ENCODE measurements at places on chromosomes 6 and 20.

DNA sequence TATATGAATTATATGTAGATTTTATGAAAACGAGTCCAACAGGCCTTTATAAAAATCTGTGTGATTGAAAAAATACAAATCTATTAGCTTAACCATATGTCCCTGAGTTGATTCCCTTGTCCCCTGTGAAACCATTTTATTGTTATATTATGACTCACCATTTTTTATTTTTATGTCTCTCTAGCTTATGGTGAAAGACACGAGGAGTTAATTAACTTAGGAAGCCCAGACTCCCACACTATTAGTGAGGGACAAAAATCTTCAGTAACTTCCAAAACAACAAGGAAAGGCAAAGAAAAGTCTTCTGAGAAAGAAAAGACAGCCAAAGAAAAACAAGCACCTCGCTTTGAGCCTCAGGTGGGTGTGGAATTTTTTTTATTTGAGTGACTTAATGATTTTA is 183.1 kb downstream of the ADGB start:
- DNase-seq = peak; percentile 11

- no peak for DNase-seq
These were observed 15.0 kb upstream of the RNF8 start for GRCh38 chr6:37338745-37339255.

DNA sequence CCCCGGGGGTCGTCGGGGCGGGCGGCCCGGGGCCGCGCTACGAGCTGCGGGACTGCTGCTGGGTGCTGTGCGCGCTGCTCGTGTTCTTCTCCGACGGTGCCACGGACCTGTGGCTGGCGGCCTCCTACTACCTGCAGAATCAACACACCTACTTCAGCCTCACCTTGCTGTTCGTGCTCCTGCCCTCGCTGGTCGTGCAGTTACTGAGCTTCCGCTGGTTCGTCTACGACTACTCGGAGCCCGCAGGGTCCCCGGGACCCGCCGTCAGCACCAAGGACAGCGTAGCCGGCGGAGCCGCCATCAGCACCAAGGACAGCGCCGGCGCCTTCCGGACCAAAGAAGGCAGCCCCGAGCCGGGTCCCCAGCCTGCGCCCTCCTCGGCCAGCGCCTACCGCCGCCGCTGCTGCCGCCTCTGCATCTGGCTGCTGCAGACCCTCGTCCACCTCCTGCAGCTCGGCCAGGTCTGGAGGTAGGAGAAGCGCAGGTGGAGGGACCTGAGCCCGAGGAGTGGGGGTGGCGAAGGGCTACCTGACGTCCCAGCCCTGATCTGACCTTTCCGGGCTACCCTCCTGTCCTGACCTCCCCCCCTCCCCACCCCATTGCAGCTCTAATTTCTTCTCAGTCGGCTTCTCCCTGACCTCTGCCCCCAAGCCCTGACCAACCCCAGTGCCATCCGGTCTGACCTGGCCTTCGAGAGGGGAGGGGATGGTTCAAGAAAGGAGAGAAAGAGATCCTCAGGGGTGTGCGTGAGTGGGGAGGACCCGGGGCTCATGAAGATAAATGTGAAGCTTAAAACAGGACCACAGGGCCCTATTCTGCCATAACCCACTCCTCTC is 558 bp downstream of the XKR7 start:
- DNase-seq = peak; percentile 60

DNA sequence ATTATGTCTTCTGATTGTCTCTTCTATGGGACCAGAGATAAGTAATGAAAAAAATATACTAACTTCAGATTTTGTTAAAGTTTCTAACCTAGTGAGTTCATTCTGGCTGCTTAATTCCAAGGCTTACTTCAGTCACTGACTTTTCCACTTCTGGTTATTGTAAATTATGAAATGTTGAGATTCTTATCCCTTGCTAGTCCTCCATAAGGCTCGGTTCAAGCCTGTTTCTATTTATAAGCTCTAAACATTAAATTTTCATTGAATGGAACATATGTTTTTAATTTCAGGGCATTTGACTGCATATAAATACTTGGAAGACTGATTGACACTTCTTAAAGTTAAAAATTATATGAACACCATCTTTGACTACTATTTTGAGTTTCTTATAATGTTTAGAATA is 23.6 kb upstream of the NKAIN2 start:
- no peak for DNase-seq
